ENCODE measurements at places on chromosomes 13 and 19. TPM values are rescaled to one million over a fixed set of nuclear protein-coding genes. Genes with fewer than 3 reads are reported as not detected.

DNA sequence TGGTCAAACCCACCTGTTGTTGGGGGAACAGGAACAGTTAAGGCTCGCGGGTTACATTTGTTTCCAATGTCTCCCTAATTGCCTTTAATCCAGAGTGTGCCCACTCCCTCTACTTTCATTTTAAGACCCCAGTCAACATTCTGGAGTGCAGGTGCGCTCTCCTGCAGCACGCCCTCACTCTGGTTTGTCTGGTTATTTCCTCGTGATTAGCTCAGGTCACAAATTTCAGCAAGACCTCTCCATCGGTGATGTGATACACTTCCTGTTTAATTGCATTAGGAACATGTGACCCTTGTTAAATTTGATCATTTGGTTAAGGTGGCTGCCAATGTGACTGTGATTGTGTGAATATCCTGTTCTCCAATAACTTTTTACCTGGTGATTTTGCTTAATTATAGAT, 53.0 kb downstream of the TEX29 start:
- peaks cover 2% of the 10 kb centered on the region for H3K27me3 ChIP-seq
- no peak overlapping the region for H3K4me3 ChIP-seq
- no peak for DNase-seq
- no peaks in the 10 kb centered on the region for H3K36me3 ChIP-seq
- H3K27ac ChIP-seq: no peak overlapping the region
- no peaks in the 10 kb centered on the region for H3K4me1 ChIP-seq

GRCh38 chr13:51636349-51636890, 52.2 kb downstream of the WDFY2 start:
- peaks cover 36% of the 10 kb centered on the region for H3K4me1 ChIP-seq
- H3K27ac ChIP-seq: no peak overlapping the region
- no peak for DNase-seq
- H3K4me3 ChIP-seq: no peak overlapping the region

DNA sequence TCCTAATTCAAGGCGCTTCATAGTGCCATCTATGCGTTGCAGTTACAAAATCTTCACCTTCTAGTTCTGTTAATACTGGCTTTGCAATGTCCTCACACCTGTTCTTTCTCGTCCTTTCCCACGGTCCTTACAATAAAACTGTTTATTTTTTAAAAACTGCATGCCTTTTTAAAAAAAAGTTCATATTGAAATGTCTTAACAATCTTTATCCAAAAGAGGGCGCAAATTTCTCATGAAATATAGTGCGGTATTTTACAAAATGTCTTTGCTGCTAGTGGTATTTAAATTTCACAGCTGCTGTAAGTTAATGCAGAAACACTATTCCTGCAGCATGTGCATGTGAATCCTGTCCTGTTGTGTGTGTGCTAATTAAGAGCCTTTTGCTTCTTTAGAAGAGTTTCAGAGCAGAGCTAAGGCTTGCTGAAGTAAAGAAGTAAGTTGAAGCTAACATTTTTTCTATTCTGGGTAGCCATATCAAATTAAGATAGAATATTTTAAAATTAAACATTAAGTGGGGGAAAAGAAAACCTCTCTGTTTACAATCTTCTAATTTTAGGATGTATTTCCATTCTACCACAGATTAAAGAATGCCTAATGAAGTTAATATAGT, 15.8 kb upstream of the CLDN10 start:
- H3K4me1 ChIP-seq: peaks cover 14% of the 10 kb centered on the region
- no peak overlapping the region for H3K27ac ChIP-seq
- no peak for DNase-seq
- H3K36me3 ChIP-seq: no peaks in the 10 kb centered on the region
- no peak overlapping the region for H3K4me3 ChIP-seq

DNA sequence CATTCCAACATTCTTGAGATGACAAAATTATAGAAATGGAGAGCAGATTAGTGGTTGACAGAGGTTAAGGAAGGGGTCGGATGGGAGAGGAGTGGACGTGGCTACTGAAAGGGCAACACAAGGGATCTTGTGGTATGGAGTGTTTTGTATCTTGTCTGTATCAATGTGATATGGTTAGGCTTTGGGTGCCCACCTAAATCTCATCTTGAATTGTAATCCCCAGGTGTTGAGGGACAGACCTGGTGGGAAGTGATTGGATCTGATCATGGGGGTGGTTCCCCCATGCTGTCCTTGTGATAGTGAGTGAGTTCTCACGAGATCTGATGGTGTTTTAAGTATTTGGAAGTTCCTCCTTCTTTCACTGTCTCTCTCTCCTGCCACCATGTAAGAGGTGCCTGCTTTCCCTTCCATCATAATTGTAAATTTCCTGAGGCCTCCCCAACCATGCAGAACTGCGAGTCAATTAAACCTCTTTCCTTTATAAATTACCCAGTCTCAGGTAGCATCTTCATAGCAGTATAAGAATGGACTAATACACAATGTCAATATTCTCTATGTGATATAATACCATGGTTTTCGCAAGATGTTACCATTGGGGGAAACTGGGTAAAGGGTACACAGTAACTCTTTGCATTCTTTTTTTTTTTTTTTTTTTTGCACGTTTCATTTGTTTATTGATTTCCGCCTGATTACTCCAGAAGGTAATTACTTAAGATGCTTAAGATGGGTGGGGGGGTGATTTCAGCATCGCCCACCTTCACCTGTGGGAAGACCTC, 4.9 kb upstream of the IFNL4 start:
- H3K4me3 ChIP-seq: no peak overlapping the region
- H3K4me1 ChIP-seq: no peaks in the 10 kb centered on the region
- H3K27me3 ChIP-seq: peaks cover 30% of the 10 kb centered on the region
- no peak for DNase-seq

GRCh38 chr13:29676535-29676934, 81.0 kb upstream of the SLC7A1 start:
- no peaks in the 10 kb centered on the region for H3K36me3 ChIP-seq
- peaks cover 15% of the 10 kb centered on the region for H3K4me1 ChIP-seq
- no peaks in the 10 kb centered on the region for H3K27me3 ChIP-seq
- H3K4me3 ChIP-seq: peak overlapping the region; percentile 38
- peak; percentile 39 for DNase-seq

- no peaks in the 10 kb centered on the region for H3K4me1 ChIP-seq
- H3K4me3 ChIP-seq: no peak overlapping the region
- DNase-seq: no peak
- no peaks in the 10 kb centered on the region for H3K27me3 ChIP-seq
- no peaks in the 10 kb centered on the region for H3K36me3 ChIP-seq
These were observed 8.7 kb downstream of the CEACAM4 start for GRCh38 chr19:41617941-41618730.

- no peaks in the 10 kb centered on the region for H3K27me3 ChIP-seq
- H3K4me3 ChIP-seq: peak overlapping the region; percentile 95
- H3K27ac ChIP-seq: peak overlapping the region; percentile 74
- peaks cover 12% of the 10 kb centered on the region for H3K4me1 ChIP-seq
- DNase-seq: peak; percentile 63
These were observed 1.5 kb downstream of the BIVM start for GRCh38 chr13:102800145-102801041.

- no peak overlapping the region for H3K27ac ChIP-seq
- peak; percentile 70 for DNase-seq
- no peak overlapping the region for H3K4me3 ChIP-seq
- H3K4me1 ChIP-seq: no peaks in the 10 kb centered on the region
- peaks cover 3% of the 10 kb centered on the region for H3K27me3 ChIP-seq
- H3K36me3 ChIP-seq: no peaks in the 10 kb centered on the region
These were observed 51.1 kb upstream of the ZNRF4 start for GRCh38 chr19:5403968-5404640.

- no peak overlapping the region for H3K4me3 ChIP-seq
- H3K27me3 ChIP-seq: no peaks in the 10 kb centered on the region
- H3K4me1 ChIP-seq: no peaks in the 10 kb centered on the region
- H3K36me3 ChIP-seq: peaks cover 4% of the 10 kb centered on the region
- no peak for DNase-seq
- no peak overlapping the region for H3K27ac ChIP-seq
These were observed 20.3 kb downstream of the INTS6 start for GRCh38 chr13:51432576-51432975.

DNA sequence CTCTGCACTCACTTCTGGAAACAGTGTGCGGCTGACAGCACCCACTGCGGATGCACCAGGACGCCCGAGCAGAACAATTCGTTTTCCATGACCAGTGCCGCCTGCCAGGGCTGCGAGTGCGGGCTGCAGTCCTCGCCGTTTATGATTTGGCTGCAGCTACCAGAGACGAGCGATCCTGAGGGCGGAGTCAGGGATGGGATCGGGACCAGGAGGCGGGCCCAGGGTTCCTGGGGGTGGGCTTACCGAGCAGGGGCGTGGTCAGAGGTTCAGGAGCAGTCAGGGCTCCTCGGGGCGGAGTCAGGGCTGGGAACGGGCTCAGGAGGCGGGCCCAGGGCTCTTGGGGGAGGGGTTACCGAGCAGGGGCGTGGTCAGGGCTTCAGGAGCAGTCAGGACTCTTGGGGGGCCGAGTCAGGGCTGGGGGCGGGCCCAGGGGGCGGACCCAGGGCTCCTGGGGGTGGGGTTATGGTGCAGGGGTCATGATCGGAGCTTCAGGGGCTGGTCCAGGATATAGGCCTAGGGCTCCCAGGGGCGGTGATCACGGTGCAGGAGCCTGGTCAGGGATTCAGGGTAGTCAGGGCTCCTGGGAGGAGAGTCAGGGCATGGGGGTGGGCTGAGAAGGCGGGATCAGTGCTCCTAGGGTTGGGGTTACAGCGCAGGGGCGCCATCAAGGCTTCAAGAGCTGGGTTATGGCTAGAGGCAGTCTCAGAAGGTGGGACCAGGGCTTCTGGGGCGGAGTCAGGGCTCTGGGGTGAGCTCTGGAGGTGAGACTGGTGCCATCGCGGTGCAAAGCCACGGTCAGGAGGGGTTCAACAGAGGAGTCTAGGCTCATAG, 1.7 kb downstream of the KLK4 start:
- H3K27me3 ChIP-seq: peaks cover 5% of the 10 kb centered on the region
- no peaks in the 10 kb centered on the region for H3K36me3 ChIP-seq
- H3K4me3 ChIP-seq: no peak overlapping the region
- no peak for DNase-seq
- no peak overlapping the region for H3K27ac ChIP-seq
- no peaks in the 10 kb centered on the region for H3K4me1 ChIP-seq

DNA sequence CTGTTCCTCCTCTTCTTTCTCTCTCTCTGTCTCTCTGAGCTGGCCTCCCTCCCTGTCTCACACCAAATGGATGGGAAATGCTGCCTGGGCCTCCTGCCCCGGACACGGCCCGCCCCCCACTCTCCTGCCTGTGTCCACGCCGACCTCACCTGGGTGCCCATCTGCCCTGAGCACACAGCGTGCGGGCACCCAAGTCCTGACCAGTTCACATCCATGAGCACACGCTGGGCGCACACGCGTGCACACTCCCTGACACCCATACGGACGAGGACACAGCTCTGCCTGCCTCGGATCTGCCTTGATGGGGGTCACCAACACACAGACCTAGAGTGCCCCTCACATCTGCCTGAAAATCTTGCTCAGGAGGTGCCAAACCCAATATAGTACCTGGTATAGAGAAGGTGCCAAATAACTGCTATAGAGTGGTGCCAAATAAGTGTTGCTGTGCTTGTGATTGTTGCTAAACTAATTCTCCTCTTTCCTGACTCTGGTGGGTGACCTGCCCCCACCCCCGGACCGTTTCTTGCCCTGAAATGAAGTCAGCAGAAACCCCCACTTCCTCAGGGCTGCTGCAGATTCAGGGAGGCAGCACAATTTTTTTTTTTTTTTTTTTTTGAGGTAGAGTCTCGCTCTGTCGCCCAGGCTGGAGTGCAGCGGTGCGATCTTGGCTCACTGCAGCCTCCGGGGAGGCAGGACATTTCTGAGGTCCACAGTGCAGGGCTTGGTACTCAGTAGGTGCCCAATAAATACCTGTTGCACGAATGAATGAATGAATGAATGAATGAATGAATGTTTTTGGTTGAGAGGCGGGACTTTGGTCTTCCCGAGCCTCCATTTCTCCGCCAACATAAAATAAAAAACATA, 4.6 kb downstream of the NFIC start:
- H3K4me3 ChIP-seq: no peak overlapping the region
- DNase-seq: no peak
- no peaks in the 10 kb centered on the region for H3K27me3 ChIP-seq
- H3K4me1 ChIP-seq: peaks cover 49% of the 10 kb centered on the region
- no peak overlapping the region for H3K27ac ChIP-seq
- peaks cover 3% of the 10 kb centered on the region for H3K36me3 ChIP-seq

- H3K4me1 ChIP-seq: no peaks in the 10 kb centered on the region
- no peaks in the 10 kb centered on the region for H3K36me3 ChIP-seq
- H3K4me3 ChIP-seq: no peak overlapping the region
- no peak for DNase-seq
- no peaks in the 10 kb centered on the region for H3K27me3 ChIP-seq
These were observed 18.7 kb downstream of the CYP2B6 start for GRCh38 chr19:41009700-41010235.

DNA sequence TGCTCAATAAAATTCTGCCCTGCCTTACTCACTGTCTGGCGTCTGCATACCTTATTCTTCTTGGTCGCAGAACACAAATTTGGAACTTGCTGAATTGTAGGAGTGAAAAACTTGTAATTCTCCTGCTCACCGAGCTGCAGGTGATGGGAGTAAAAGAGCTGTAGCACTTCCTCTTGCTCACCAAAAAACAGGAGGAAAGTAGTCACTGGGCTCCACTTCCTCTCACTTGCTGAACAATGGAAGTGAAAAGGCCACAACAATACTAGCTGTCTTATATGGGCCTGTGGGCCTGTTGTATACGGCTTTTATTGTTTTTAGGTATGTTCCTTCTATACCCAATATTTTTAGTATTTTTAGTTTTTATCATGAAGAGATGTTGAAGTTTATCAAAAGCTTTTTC, 978.7 kb downstream of the SLITRK5 start:
- H3K27me3 ChIP-seq: no peaks in the 10 kb centered on the region
- no peak for DNase-seq
- H3K36me3 ChIP-seq: no peaks in the 10 kb centered on the region
- H3K27ac ChIP-seq: no peak overlapping the region

GRCh38 chr13:46675016-46675415, 121.9 kb downstream of the ESD start:
- peaks cover 5% of the 10 kb centered on the region for H3K4me1 ChIP-seq
- no peak overlapping the region for H3K4me3 ChIP-seq
- no peaks in the 10 kb centered on the region for H3K36me3 ChIP-seq

DNA sequence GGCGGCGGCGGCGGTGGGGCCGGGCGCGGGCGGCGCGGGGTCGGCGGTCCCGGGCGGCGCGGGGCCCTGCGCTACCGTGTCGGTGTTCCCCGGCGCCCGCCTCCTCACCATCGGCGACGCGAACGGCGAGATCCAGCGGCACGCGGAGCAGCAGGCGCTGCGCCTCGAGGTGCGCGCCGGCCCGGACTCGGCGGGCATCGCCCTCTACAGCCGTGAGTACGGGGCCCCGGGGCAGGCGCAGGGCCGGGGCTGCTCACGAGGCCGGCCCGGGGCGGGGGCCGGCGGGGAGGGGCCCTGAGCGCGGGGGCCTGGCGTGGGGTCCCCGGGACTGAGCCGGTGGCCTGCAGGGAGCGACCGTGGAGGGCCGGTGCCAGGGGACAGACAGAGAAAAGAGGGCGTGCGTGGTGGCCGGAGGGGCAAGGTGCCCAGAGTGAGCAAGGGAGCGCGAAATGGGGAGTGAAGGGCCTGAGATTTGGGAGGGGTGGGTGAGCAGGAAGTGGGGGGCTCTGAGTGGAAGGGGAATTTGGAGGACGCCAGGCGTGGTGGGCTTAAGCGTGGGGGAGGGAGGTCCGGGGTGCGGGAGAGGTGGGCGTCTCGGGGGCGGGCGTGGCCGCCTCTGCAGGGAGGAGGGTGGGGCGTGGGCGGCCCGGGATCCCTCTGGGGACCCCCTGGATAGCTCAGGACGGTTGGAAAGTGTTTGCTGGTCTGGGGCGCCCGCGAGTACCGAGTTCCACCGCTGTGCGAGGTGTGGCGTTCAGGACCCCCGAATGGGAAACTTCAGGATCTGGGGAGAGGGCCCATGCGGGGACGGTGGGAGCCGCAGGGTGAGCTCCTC, 575 bp downstream of the CARM1 start:
- DNase-seq: no peak
- no peaks in the 10 kb centered on the region for H3K36me3 ChIP-seq
- H3K4me3 ChIP-seq: peak overlapping the region; percentile 74

The BRME1 gene
- 0.68 TPM for total RNA-seq

The POU2F2 gene
- total RNA-seq: 8.3 TPM

The S1PR4 gene
- total RNA-seq: not detected

The ANKRD10 gene
- total RNA-seq: 157 TPM

All from astrocyte (in vitro differentiated cells and primary cell).